Urinary bladder (tissue), 4 donors: ENCODE measurements at places on chromosomes 3 and 15. TPM values are rescaled to one million over a fixed set of nuclear protein-coding genes. Genes with fewer than 3 reads are reported as not detected.

The TMEM40 gene
- 2.3 TPM for total RNA-seq

The CIP2A gene
- 28.2 TPM for total RNA-seq

The ATP13A4 gene
- total RNA-seq: 7.7 TPM

The IL5RA gene
- total RNA-seq: 0.69 TPM

The KBTBD8 gene
- 3.8 TPM for total RNA-seq

The GPR62 gene
- not detected for total RNA-seq

The LRTM1 gene
- total RNA-seq: 13.4 TPM

The CIB2 gene
- 11.4 TPM for total RNA-seq
